Type B pancreatic cell (in vitro differentiated cells): ENCODE measurements at places on chromosomes 5 and 9.

GRCh38 chr9:122120316-122121071 is 27.4 kb upstream of the TTLL11 start:
- no peak for DNase-seq

DNA sequence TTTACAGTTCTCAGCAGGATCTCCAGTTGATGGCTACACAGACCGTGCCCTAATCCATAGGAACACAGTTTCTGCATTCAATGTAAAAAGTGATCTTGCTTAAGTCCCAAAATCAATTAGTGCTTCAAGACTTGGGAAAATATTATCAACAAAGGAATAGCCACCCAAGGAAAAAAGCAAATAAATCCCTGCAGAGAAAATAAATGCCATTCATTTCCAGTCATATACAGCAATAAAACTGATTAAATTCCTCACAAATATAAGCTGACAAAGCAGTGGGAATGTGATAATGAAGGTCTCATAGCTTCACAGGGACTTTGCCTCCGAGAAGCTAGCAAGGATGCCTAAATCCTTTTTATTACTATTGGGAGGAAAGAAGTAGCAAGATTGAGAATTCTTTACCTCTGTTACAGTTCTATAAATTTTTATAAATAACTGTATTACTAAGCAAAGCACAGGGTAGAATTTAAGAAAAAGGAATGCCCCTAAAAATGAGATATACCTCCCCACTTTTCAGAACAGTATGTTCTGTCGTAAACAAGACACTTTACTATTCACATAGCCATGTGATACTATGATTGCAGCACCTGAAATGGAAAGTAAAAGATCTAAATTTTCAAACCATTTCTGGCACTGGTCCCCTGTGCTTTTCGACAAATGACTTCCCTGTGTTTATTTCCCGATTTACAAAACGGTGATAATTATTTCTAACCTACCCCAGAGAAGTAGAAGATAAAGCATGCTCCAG is 59.8 kb downstream of the ARSB start:
- DNase-seq, result no peak

- no peak for DNase-seq
These were observed 94.0 kb downstream of the RCL1 start for GRCh38 chr9:4886698-4887097.

DNA sequence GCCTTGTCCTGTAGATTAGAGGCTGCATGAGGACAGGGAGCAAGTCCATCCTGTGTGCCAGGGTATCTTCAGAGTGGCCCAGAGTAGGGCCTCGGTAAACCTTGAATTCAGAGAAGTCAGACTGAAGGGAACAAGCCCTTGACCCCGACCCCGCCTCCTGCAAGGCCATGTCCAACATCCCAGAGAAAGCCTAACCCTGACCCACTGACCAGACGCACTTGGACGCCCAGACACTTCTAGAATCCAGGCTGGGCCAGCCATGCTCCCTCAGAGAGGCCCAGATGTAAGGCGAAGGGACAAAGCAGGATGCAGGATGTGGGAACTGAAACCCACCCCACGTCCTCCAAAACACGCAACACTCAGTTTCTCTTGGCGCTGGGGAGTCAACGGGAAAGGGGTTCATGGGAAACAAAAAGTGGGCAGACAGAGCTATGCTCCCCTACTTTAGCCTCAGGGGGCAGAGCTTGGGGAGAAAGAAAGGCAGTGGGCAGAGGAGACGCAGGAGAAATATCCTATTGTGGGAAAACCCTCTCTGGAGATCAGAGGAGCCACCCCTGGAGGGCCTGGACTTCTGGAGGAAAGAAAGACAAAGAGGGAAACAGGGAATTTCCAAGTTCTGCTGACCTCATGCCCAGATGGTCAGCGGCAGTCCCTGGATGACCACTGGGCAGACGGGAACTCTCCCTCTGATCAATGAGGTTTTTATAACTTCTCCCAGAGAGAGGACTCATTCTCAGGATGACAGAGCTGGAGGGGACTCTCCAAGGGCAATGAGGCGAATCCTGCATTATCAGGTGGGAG is 13.0 kb downstream of the TNIP1 start:
- no peak for DNase-seq

GRCh38 chr5:142491270-142491669 is 166.4 kb upstream of the SPRY4 start:
- no peak for DNase-seq

DNA sequence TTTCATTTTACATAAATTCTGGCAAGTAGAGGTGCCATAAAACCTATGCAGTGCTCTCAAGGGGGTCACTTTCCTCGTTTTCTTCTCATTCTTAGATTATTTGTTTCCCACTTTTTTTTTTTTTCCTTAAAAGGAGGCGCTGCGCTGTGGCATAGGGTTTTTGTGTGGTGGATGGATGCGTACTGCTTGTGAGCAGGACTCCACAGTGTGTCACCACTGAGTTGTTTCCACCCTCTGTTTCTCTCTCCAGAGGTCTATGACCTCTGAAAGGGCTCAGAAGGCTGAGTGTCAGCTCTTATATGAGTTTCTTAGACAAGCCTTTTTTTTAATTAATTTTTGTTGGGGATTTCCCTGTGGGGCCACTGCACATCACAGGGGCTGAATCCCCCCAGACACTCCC is 13.6 kb upstream of the CLTB start:
- DNase-seq, result no peak

DNA sequence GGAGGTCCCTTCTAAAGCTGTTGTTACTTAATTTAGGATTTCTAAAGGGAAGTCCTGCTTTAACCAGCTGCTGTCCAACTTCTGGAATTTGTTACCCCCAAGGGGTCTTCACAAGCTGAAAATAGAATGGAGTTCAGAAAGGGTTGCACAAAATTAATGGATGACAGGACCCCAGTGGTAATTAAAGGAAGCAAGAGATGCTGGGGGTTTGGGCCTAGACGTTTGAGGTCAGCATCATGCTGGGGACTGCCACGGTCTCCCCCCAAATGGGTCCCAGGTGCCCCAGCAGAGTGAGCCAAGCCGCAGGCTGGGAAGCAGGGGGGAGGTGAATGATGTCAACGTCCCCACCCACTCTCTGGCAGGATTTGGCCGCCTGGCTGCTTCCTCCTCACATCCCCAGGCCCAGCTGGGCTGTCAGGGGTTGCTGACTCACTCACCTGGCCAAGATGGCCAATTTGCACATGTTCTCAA is 97.5 kb upstream of the ARAP3 start:
- DNase-seq, result no peak

DNA sequence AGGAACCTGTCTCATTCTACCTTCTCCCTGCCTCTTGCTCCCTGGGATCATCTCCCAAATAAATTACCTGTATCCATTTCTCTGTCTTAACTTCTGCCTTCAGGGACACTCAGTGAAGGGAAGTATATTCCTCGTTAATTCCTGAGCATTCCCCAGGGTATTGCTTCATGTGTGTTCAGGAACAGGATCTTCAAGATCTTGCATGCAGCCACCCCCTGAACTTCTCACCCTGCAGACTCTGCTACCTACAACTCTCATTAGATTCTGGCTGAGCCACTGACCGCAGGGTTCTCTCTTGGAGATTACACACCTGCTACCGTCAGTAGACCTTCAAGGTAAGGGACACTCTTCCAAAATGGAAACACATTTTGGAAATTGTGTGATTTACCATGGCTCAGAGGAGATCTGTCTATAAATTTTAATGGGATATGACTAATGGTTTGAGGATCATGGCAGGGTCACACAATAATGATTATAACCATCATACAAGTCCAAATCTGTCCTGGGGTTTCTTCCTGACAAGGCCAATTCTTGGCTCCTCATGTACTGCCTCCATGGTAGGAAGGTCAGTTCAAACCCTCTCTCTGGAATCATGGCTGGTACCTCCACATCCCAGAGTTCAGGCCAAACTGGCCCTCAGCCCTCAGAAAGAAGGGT is 38.9 kb upstream of the UGCG start:
- DNase-seq, result no peak

DNA sequence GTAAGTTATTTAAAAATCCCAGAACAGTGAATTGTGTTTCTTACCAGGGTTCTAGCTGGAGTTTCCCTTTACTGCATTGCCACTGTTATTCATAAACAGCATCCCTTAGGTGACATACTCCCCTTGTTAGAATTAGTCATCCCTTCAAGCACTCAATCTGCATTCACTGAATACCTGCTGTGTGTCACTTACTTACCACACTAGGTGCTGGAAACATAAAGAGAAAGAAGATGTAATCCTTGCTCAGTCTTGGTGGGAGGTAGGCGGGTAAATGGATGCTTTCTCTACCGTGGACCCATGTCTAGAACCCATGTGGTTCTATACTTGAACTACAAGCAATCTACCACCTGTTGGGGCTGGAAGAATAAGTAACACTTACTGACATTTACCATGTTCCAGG is 371.6 kb downstream of the KDM4C start:
- no peak for DNase-seq

- no peak for DNase-seq
These were observed 62.3 kb downstream of the MAST4 start for GRCh38 chr5:66658516-66658915.

DNA sequence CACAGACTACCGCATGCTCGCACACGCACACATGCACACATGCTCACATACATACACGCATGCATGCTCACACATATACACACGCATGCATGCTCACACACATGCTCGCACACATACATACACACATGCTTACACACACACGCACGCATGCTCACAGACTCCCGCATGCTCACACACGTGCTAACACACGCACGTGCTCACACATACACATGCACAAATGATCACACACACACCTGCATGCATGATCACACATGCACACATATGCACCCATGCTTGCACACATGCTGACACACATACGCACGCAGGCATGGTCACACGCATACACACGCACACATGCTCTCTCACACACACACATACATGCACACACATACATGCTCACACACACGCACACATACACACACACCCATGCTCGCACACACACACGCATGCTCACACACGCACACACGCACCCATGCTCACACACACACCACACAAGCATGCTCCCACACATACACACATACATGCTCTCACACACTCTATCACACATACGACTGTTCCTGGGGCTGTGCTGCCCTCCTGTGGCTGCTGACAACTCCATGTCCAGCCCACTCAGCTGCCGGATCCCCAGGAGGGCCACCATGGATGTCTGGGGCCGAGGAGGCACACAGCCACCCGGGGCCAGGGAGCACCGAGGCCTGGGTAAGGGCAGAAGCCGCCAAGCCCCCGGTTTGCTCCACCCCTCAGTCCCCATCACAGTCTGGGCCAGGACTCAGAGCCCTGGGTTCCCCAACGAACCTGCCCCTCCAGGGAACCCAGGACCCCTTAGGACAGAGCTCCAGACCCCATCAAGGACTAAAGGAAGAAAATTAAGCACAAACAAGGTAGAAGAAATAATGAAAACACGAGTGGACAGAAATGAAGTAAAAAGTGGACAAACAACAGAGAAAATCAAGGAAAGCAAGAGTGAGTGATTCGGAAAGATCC is 31.4 kb upstream of the EGFL7 start:
- no peak for DNase-seq

- DNase-seq, result no peak
These were observed 293.9 kb upstream of the RIOK2 start for GRCh38 chr5:97476852-97477534.

DNA sequence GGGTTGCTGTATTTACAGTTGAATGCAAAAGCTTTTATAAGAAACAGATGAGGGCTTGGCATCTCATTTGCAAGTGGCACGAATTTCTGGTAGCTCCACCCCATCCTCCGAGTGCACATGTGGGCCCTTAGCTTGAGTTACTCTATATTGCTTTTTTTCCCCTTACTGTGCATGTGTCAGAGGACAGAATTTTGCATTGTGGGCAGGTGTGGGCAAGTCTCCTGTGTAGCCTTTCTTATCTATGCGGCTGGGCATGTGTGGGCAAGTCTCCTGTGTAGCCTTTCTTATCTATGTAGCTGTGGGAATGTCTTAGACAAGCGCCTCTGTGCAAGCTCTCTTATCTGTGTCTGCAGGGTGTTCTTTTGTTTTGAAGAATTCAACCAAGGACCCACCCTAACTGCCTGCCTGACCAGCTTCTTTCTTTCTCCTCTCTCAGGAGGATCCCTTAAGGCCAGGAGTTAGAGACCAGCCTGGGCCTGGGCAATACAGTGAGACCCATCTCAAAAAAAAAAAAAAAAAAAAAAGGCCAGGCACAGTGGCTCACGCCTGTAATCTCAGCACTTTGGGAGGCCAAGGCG is 34.1 kb upstream of the SIL1 start:
- DNase-seq, result no peak

GRCh38 chr9:4424891-4425290 is 65.4 kb upstream of the SLC1A1 start:
- no peak for DNase-seq

DNA sequence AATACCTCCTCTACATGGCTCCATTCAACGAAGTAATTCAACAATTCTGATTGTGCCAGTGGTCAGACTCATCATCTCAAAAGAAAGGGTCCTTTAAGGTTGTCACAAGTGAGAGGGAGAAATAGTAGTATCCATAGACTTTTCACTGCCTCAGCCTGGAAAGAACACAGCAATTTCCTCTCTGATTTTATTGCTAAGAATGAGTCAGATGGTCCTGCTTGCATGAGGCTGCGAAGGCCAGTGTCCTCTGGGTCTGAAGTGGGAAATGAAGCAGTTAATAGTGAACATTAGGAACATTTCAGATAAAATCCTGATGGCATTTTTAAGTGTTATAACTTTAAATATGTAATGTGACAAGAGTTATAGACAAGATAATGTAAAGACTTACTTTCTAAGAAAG is 979.0 kb downstream of the EFNA5 start:
- no peak for DNase-seq

- no peak for DNase-seq
These were observed 166.3 kb downstream of the PDE4D start for GRCh38 chr5:59727186-59727585.

GRCh38 chr9:89418474-89418845 is 79.5 kb downstream of the SEMA4D start:
- DNase-seq, result no peak

- no peak for DNase-seq
These were observed 86.5 kb downstream of the DAP start for GRCh38 chr5:10674582-10674981.

GRCh38 chr5:137629646-137630045 is 106.2 kb downstream of the KLHL3 start:
- no peak for DNase-seq

GRCh38 chr9:90842996-90843395 is 41.4 kb downstream of the SYK start:
- no peak for DNase-seq

DNA sequence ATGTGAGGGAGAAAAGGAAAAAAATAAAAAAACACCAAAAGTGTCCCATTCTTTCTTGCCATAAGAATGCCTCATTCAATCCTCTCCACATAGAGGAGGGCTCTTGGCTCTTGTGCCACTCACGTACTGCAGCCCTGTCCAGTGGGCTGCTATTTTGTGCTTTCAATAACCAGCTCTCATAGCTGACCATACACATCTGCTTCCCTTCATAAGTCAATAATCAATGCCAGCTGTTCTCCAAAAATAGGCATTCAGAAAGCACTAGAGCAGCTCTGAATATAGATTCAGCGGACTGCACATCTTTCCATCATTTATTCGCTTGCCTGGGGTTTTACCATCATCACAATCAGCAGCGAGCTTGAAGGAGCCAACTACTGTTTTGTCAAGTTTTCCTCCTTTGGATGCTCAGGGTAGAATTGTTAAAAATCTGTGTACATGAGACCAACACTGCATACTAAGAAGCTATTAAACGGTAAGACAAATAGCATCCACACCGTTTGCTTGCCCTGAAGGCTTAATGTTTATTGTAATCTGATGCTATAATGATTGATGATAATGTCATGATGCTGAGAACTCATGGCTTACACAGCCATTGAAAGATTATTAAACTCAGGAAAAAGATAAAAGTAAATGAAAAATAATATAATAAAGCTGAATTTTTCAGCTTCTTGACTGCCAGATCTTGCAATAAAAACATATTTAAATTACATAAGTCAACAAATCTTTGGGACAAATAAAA is 80.0 kb downstream of the OXCT1 start:
- DNase-seq, result no peak
